ENCODE measurements at places on chromosomes 7 and 10.

GRCh38 chr7:153473185-153473584 lies 579.0 kb upstream of the DPP6 start:
- no peak for DNase-seq

DNA sequence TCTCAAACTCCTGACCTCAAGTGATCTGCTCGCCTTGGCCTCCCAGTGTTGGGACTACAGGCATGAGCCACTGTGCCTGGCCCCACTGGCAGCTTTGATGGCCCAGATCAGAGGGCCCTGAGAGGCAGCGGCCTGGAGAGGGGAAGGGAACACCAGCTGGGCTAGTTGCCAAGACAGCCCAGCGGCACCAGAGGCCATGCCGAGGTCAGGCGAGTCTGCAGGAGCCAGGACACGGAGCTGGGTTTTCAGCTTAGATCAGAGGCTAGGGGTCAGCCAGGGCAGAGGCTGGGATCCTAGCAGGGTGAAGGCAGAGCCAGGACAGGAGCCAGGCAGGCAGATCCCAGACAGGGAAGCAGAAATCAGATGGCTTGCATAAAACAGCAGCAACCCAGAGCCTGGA lies 92.9 kb downstream of the MYL10 start:
- DNase-seq, result no peak

DNA sequence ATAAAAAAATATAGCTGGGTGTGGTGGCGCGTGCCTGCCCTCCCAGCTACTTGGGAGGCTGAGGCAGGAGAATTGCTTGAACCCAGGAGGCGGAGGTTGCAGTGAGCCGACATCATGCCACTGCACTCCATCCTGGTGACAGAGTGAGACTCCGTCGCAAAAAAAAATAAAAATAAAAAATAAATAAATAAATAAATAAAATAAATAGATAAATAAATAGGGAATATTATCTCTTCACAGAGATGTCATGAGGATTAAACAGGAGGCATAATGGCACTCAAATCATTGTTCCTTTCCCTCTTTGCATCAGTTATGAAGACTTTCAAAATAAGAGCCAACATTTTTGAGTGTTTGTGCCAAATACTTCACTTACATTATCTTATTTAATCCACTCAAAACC lies 32.0 kb upstream of the BMPR1A start:
- DNase-seq, result no peak

DNA sequence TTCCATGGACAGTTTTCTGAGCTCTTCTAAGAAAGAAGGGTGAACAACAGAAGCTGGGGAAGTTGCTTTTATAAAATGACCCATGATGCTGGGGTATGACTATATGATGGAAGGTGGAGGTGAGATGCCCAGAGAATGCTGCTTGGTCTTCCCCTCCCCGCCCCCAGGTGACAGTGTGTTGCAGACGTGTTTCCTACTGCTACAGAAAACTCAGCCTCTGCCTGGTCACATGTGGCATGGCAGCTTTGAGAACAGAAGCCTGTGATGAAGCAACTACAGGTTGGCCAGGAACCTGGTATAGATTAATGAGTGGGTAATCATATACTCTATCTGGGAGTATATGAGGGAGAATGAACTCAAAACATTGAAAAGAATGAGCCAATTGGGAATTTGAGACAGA lies 67.1 kb downstream of the MTURN start:
- DNase-seq, result no peak

GRCh38 chr10:99353182-99353581 lies 24.0 kb downstream of the CNNM1 start:
- DNase-seq, result no peak

GRCh38 chr10:61822781-61823230 lies 78.7 kb upstream of the ARID5B start:
- no peak for DNase-seq

DNA sequence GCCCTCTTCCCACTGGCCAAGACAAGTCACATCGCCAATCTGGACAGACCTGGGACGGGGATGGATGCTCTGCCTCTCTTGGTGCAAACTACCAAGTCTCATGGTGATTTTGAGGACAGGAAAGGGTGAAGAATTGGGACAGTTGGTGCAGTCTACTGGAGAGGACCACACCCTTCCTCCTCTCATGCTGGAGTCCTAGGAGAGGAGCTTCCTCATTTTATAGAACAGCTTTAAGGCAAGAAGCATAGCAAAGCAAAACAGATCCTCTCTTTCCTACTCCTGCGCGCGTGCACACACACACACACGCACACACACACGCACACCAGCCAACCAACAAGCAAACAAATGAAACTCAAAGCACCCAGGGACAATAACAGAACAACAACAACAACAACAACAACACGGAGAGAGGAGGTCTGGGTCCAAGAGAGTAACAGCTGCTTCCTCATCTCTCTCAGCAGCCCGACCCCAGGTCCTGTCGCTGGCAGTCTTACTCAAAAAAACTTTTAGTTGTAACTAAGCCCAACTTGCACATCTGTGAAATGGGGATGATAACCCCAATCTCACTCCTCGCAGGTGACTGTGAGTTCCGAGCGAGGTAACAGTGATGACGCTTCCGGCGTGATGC lies 83.4 kb downstream of the TMEM178B start:
- no peak for DNase-seq

DNA sequence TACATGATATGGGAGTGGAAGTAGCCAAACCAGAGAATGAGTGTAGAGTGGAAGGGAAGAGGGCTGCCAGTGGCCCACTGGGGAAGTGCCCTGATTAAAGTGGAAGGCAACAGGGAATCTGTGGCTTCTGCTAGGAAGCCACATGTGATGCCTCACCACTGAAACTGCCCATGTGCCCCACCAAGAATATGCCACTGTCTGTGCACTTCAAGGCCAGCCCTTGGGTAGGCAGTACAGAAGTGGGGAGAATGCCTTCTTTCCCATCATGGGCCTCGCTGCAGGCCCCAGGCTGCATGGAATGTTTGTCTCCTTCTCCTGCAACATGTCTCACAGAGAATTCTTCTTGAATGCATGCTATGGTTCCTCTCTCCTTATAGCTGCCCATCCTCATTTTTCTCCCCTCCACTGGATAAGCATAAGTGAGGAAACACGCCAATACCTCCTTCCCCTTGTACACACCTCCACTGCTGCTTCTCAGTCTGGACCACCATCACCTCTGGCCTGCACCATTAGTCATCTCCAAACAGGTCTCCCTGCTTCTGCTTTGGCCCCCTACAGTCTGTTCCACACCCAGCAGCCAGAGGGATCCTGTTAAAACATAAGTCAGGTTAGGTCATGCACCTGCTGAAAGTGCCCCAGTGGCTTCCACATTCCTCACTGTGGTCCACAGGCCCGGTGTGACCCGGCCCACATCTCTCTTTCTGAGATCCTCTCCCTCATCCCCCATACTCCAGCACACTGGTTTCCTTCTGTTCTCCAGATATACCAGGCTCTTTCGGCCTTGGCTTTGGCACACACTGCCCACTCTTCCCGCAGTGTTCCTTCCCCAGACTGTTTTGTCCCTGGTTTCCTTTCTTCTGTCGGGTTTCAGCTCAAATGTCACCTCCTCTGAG lies 37.1 kb downstream of the SNX10 start:
- DNase-seq, result no peak

GRCh38 chr7:88127637-88128290 lies 92.1 kb downstream of the SRI start:
- DNase-seq, result no peak

DNA sequence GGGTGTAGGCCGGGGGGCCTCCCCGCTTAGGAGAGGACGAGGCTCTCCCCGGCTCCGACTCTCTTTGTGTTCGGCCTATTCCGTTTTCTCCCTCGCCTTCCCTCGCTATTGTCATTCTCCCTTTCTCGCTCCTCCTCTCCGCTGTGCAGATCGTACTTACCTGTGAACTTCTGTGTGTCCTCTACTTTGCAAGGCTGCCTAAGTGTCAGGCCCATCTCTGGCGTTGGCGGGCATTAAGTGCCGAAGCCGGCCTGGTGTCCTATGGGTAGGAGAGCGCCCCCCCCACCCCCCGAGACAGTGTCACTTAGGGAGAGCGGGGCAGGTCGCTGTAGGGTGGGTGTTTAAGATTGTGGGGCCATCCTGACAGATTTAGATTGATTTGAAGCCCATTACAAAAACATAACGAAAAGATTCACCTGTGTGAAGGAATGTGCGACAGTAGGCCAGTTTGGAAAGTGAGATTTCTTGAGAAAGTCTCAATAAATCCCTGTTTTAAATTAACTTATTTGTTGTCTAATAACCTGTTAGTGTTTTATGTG lies 579 bp downstream of the RBM33 start:
- peak; percentile 11 for DNase-seq

DNA sequence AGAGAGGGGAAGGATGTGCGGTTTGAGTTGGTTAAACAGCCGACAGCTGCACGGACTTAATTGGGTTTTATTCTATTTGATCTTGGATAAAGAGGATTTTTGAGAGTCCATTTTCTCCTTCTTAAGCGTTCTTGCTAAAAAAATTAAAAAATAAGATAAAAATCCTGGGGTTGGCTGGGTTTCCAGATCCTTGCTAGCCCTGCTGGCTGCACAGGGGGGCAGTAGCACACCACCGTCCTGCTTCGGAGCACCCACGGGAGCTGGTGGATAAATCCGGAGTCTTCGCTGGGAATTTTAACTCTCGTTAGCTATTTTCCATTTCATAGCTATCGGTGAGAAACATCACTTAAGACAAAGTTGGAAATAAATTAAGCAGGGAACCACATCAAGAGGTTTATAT lies 792.0 kb downstream of the TYW1 start:
- no peak for DNase-seq

GRCh38 chr10:89869180-89869579 lies 167.8 kb downstream of the KIF20B start:
- DNase-seq, result no peak

DNA sequence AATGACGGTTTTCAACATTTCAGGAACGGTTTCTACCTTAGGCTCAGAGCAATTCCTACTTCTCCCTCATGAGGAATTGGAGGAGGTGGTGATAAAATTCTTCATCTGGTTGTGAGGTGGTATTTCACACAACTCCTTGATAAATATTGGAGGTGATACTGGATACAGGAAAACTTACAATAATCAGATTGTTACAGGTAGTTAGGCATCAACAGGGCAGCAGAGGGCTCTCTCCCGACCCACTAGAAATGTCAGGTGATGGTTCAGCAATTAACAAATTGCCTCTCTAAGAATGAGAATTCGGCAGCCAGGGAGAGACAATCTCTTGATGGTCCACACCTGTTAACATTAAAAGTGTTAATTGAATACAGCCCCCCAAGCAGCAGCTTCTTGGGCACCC lies 22.6 kb downstream of the ZNF786 start:
- DNase-seq, result no peak

DNA sequence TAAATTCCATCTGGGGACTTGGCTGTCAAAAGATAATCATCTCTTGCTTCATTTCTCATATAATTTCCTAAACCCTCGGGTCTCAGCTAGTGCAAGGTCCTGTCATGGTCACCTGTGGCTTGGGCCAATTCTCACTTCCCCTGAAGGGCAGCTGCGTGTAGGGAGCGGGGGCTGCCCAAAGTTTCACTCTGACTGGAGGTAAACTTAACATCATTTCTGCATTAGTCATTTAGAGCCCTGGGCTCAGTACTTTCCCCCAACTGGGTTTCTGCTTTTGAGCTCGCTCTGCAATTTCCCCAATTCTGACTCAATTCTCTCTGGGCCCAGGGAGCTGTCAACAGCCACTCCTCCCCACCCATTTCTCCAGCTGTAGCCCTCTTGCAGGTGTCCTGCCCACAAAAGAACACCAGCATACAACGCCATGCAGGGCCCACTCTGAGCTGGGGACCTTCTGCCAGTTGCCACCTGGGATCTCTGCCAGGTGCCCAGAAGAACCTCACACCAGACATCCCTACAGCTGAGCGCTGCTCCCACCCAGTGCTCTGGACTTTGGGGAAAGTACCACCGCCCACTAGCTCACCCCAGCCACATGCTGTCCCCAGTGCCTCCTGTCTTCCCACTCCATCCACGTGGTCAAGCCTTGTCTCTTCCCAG lies 37.9 kb downstream of the VOPP1 start:
- no peak for DNase-seq

DNA sequence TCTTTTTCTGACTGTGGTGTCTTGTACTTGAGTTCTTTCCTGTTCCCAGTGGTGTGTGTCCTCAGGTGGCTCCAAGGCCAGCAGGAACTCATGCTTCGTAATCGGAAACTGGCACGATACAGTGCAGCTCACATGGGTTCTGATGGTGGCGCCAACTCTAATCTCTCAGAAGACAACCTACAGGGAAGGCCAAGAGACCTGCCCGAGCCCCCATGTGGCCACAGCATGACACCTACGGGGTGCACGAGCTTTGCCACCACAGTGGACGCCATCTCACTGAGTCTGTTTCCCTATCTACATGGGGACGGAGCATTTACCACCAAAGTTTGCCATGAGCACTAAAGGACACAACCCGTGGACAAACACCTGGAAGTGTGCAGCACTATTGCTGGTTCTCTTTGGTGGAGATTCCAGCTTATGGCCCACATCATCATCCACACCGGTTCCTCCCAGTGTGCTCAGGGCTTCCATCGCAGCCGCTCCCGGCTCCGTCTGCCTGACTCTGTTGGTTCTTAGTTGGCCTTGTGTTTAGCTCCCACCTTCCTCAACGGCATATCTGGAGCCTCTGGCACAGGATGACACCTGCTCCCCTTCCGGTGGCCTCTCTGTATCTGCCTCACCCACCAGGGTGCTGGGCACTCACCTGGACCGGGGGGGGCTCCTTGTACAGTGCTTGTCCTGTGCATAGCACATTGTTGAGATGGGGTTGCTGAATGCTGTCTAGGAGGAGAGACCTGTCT lies 586.6 kb upstream of the MKI67 start:
- no peak for DNase-seq

- DNase-seq, result no peak
Observed at GRCh38 chr7:142301923-142302550, 44.2 kb upstream of the PRSS58 start.

DNA sequence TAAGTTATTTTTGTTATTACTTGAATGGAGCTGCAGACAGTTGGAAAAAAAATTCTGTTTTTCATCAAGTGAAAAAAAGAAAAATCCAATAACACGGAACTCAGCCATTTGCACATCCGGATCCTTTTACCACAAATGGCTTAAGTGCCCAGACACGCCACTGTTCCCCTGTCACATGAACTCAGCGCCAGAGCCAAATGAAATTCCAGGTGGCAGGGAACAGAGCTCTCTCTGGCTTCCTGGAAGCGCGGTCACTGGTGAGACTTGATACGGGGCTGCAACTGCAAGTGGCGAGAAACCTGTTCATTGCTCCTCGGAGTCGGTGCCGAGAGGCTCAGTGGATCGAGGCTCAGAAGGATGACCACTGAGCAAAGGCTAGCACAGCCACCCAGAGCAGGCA lies 60.8 kb upstream of the NPTX2 start:
- DNase-seq, result no peak
